Activated CD8-positive, alpha-beta memory T cell treated with anti-CD3 and anti-CD28 coated beads, Interleukin-2, amount 10 ng/mL, durations not matched to agents 7 days and 5 days (primary cell): ENCODE measurements at places on chromosomes 5 and 9. TPM values are rescaled to one million over a fixed set of nuclear protein-coding genes. Genes with fewer than 3 reads are reported as not detected.
A peak's percentile ranks its signal among the peaks of the same experiment; 100 is the strongest.

DNA sequence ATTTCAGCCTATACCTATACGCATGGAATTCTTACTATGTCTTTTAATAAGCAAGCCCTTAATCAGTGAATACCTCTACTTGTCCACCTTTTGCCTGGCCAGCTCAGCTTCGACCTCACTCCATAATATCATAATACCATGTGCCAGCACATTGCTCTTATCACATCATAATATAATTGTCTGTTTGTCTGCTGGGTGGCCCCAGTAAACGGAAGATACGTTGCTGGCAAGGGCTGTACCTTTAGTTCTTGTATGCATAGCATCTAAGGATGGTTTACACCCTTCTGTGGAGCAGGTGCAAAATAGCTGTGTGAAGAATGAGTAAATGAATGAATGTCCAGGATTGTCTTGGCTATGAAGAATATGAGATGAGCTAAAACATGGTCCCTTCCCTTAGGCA lies 29.9 kb downstream of the SV2C start:
- no peaks in the 10 kb centered on the region for H3K36me3 ChIP-seq
- no peak overlapping the region for H3K27ac ChIP-seq
- peaks cover 6% of the 10 kb centered on the region for H3K4me1 ChIP-seq
- no peak for DNase-seq
- H3K27me3 ChIP-seq: peaks cover 31% of the 10 kb centered on the region

DNA sequence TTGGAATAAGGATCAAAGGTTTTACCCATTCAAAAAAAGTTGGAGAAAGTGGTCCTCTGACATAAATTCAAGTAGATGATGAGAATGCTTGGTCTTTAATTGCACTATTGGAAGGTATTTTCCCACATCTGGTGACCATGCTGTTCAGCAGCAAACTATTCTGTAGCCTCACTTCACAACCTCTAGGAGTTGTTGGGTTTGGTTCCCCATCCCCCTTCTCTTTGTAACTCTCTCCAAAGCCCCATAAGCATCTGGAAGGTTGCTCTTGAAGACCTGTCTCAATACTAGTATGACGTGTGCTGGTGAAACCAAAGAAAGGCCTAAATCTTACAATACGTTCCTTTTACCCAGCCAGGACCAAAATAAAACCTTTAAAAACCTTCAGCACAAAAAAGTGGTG lies 8.5 kb downstream of the RGMB start:
- no peak for DNase-seq
- no peak overlapping the region for H3K4me3 ChIP-seq
- peaks cover 7% of the 10 kb centered on the region for H3K27me3 ChIP-seq
- no peak overlapping the region for H3K27ac ChIP-seq
- no peaks in the 10 kb centered on the region for H3K36me3 ChIP-seq

GRCh38 chr5:95238560-95239325 lies 46.2 kb downstream of the MCTP1 start:
- no peak overlapping the region for H3K4me3 ChIP-seq
- no peaks in the 10 kb centered on the region for H3K36me3 ChIP-seq
- no peak overlapping the region for H3K27ac ChIP-seq
- H3K27me3 ChIP-seq: no peaks in the 10 kb centered on the region
- no peaks in the 10 kb centered on the region for H3K4me1 ChIP-seq
- no peak for DNase-seq

DNA sequence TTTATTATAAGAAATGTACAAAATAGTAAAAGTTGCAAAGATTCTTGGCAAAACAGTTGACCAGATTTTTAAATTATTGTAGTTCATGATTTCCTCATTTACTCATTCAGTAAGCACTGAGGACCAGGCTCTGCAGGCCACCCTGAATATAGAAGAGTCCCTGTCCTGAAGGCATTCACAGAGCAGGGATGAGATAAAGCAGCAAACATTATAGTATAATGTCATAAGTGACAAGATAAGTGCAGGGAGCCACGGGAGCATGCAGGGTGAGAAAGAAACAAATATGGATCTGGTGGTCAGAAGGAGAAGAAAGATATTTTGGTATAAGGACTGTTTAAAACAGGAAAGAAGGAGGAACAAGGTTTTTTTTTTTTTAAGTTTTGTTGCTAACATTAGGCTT lies 46.0 kb downstream of the PARP8 start:
- peaks cover 76% of the 10 kb centered on the region for H3K4me1 ChIP-seq
- H3K27ac ChIP-seq: peak overlapping the region; percentile 67
- no peak overlapping the region for H3K4me3 ChIP-seq
- DNase-seq: no peak
- peaks cover 26% of the 10 kb centered on the region for H3K36me3 ChIP-seq

DNA sequence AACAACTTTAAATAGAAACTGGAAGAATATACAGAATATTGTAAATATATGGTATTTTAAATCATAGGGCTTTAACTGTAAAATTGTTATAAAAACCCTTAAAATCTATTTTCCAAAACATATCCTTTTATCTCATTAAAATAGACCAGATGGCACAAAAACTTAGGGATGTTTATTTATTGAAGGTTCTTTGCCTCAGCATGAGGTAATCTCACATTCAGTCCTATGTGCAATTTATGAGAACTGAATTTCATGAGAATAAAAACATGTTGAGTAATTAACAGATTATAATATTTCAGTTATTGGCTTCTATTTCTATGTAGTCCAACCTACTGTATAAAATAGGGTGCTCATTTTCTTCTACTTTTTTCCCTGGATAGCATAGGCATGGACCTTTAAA lies 329.2 kb upstream of the PRR16 start:
- H3K36me3 ChIP-seq: no peaks in the 10 kb centered on the region
- H3K4me3 ChIP-seq: no peak overlapping the region
- no peaks in the 10 kb centered on the region for H3K27me3 ChIP-seq
- H3K4me1 ChIP-seq: no peaks in the 10 kb centered on the region
- no peak overlapping the region for H3K27ac ChIP-seq
- no peak for DNase-seq

DNA sequence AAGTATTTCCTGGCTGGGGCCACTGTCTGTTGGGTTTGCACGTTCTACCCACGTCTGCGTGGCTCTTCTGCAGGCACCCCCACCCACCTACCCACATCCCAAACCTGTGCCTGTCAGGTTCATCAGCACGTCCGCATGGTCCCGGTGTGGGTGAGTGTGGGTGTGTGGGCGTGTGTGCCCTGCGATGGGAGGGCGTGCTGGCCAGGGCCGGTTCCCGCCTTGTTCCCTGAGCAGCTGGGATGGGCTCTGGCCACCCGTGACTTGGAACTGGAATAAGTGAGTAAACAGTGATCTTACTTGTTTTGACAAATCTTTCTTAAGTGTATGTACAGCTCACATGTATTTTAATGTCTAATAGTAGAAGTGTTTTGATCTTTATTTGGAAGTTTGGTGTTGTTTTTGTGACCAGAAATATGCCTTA lies 20.4 kb downstream of the ERGIC1 start:
- no peaks in the 10 kb centered on the region for H3K27me3 ChIP-seq
- no peak overlapping the region for H3K4me3 ChIP-seq

- DNase-seq: no peak
- H3K4me1 ChIP-seq: no peaks in the 10 kb centered on the region
- no peaks in the 10 kb centered on the region for H3K36me3 ChIP-seq
Observed at GRCh38 chr9:38287420-38287985, 105.0 kb upstream of the ALDH1B1 start.

GRCh38 chr5:143355710-143356109 lies 47.8 kb downstream of the NR3C1 start:
- H3K36me3 ChIP-seq: peaks cover 8% of the 10 kb centered on the region
- peak; percentile 40 for DNase-seq
- no peak overlapping the region for H3K27ac ChIP-seq
- no peaks in the 10 kb centered on the region for H3K27me3 ChIP-seq
- H3K4me1 ChIP-seq: peaks cover 51% of the 10 kb centered on the region

GRCh38 chr5:111017731-111018130 lies 53.8 kb upstream of the TSLP start:
- no peak for DNase-seq
- no peaks in the 10 kb centered on the region for H3K4me1 ChIP-seq
- no peak overlapping the region for H3K4me3 ChIP-seq

GRCh38 chr9:10729213-10729612 lies 116.4 kb upstream of the PTPRD start:
- no peaks in the 10 kb centered on the region for H3K4me1 ChIP-seq
- no peak overlapping the region for H3K27ac ChIP-seq
- no peaks in the 10 kb centered on the region for H3K36me3 ChIP-seq
- no peak overlapping the region for H3K4me3 ChIP-seq
- no peaks in the 10 kb centered on the region for H3K27me3 ChIP-seq

- H3K27me3 ChIP-seq: no peaks in the 10 kb centered on the region
- no peak overlapping the region for H3K4me3 ChIP-seq
- DNase-seq: no peak
Observed at GRCh38 chr9:14103115-14103514, 210.8 kb downstream of the NFIB start.

- H3K27ac ChIP-seq: no peak overlapping the region
- H3K36me3 ChIP-seq: peaks cover 2% of the 10 kb centered on the region
- no peaks in the 10 kb centered on the region for H3K27me3 ChIP-seq
- no peak for DNase-seq
Observed at GRCh38 chr5:88298425-88298824, 29.8 kb upstream of the TMEM161B start.

- no peaks in the 10 kb centered on the region for H3K36me3 ChIP-seq
- DNase-seq: no peak
- H3K4me1 ChIP-seq: no peaks in the 10 kb centered on the region
- no peak overlapping the region for H3K4me3 ChIP-seq
Observed at GRCh38 chr5:58849921-58850667, 267.2 kb downstream of the RAB3C start.

DNA sequence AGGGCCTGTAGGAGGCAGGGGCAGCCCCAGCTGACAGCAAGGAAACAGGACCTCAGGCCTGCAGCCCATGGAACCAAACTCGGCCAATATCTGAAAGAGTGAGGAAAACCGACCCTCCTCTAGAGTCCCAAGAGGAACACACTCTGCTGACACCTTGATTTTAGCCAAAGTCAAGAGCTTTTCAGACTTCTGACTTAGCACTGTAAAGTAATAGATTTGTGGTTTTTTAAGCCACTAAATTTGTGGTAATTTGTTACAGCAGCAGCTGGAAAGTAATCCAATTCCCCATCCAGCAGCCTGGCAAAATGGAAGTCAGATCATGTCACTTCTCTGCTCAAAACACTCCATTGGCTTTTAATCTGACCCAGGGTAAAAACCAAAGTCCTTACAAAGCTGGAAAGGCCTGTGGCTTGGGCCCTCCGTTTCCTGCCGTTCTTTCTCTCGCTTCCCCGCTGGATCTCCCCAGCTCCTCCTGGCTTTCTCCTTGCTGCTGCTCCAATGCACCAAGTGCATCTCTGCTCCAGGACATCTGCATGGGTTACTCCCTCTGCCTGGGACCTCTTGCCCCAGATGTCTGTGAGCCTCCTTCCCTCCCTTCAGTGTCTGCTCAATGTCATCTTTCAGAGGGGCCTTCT lies 79.0 kb downstream of the C5orf15 start:
- no peak for DNase-seq
- no peak overlapping the region for H3K27ac ChIP-seq
- no peaks in the 10 kb centered on the region for H3K4me1 ChIP-seq

DNA sequence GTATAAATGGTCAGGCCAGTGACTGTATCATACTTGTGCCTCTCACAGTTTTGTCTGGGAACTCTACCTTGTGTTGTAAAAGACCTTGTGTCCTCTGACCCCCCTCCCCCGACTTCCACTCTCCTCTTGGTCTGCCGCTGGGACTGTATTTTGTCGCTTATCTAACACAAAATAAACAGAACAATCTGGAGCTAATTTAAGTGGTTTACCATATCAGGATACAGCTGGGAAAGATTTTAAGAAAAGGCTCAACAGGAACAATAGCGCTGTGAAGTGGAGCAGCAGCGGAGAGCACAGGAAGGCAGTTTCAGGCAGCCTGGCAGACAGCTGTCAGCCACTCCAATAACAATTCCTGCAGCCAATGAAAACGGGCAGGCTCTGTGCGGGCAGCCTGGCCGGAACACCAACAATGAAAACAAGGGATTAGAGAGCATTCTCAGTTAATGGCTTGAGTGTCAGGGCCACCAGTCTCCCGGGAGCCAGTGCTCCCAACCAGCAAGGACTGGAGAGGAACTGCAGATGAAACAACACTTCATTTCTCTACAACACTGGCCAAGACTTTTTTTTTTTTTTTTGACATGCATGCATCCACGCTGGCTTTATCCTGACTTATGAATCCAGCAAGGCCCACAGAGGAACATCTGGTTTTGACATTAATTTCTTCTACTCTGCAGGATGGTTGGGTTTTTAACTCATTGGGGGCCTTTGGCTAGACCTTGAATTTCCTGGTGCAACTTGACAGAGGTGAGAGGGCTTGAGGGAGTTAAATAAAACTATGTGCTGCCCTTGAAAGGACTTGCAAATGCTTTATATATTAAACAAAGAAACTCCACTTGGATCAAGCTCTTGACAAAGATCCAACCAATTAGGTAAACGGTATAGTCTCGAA lies 76.7 kb downstream of the ARSB start:
- H3K27ac ChIP-seq: no peak overlapping the region
- DNase-seq: no peak
- H3K27me3 ChIP-seq: no peaks in the 10 kb centered on the region
- H3K4me1 ChIP-seq: no peaks in the 10 kb centered on the region

- no peak overlapping the region for H3K4me3 ChIP-seq
- DNase-seq: no peak
- H3K36me3 ChIP-seq: no peaks in the 10 kb centered on the region
- peaks cover 2% of the 10 kb centered on the region for H3K27me3 ChIP-seq
Observed at GRCh38 chr5:138450971-138451370, 12.1 kb downstream of the REEP2 start.

DNA sequence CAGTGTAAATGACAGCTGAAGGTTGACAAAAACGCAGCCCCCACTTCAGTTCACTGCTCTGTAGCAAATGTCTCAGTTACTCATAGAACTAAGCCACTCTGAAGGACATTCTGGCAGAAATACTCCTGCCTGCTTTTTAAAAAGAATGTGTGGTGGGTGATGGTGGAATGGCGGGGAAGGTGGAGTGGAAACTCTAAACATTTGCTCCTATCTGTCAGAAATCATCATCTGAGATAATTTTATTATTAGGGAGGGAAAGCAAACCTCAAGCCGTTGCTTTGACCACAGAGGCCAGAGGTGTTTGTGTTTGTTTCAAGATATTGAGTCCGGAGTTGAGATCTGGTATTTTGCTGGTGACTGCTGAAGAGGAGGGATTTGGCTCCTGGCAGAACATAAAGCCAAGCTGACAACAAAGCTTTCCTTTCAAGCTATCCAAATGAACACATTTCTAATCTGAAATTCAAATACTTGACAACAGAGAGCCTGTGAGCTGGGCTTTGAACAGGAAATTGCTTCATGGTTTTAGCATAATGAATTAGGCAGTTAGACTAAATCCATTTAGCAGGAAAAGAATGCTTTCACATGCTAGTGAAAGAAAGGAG lies 362.7 kb downstream of the CSNK1G3 start:
- H3K4me1 ChIP-seq: no peaks in the 10 kb centered on the region
- no peak for DNase-seq
- H3K36me3 ChIP-seq: no peaks in the 10 kb centered on the region
- H3K4me3 ChIP-seq: no peak overlapping the region

- H3K36me3 ChIP-seq: no peaks in the 10 kb centered on the region
- no peak overlapping the region for H3K27ac ChIP-seq
- no peak overlapping the region for H3K4me3 ChIP-seq
- H3K4me1 ChIP-seq: no peaks in the 10 kb centered on the region
Observed at GRCh38 chr5:91777671-91778070, 394.6 kb upstream of the ARRDC3 start.

- H3K27me3 ChIP-seq: peaks cover 15% of the 10 kb centered on the region
- no peak for DNase-seq
- H3K27ac ChIP-seq: no peak overlapping the region
Observed at GRCh38 chr5:173338380-173339015, 10.3 kb upstream of the STC2 start.

The SHC3 gene
- total RNA-seq: not detected

The PTPN3 gene
- total RNA-seq: 0.50 TPM

The SRD5A1 gene
- total RNA-seq: 11.0 TPM

The EIF4E1B gene
- not detected for total RNA-seq

The NOXA1 gene
- total RNA-seq: 0.53 TPM

The FSTL4 gene
- total RNA-seq: not detected
